ENCODE measurements at places on chromosomes 6 and 20.

- no peak for DNase-seq
Observed at GRCh38 chr20:19811231-19811630, 53.2 kb downstream of the RIN2 start.

- DNase-seq: no peak
Observed at GRCh38 chr20:44532259-44532980, 10.6 kb upstream of the SERINC3 start.

GRCh38 chr6:145137425-145137824, 597.9 kb downstream of the EPM2A start:
- DNase-seq: no peak

DNA sequence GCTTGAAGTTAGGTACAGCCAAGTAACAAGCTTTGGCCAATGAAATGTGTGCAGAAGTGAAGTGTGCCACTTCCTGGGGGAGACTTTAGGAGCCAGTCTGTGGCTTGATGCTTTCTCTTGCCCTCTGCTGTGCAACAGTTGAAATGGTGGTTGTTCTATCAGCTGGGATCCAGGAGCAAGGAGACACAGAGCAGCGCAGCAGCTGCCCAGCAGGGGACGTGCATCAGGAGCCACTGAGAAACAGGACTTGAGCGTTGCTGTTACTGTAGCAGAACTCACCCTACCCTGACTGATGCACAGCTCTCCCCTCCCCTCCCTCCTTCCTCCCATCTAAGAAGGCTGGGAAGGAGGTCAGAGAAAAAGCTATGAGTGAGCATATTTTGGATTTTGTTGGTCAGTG, 18.9 kb upstream of the CCN5 start:
- DNase-seq: no peak

DNA sequence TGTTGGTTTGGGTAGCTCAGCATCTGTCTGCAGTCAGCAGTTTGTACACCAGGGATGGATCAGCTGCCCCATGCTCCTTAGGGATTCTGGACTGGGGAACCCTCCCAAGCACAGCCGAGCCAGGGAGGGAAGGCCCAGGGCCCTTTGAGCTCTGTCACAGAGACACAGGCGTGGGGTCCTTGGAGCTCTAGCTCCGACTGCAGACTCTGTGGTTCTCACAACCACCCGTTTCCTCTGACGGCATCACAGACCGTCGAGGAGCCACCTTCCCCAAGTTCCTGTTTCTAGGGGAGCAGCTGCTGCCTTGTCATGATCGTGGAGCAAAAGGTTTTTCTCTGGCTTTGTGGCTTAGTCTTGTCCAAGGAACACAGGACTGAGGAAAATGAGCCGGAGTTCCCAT, at the start of gene SLA2:
TSS of gene SLA2 (minus strand) at position 199 of the 400 bp plus-strand sequence. CDS start 4,861 bp downstream, outside the sequence.
- peak; percentile 81 for DNase-seq

DNA sequence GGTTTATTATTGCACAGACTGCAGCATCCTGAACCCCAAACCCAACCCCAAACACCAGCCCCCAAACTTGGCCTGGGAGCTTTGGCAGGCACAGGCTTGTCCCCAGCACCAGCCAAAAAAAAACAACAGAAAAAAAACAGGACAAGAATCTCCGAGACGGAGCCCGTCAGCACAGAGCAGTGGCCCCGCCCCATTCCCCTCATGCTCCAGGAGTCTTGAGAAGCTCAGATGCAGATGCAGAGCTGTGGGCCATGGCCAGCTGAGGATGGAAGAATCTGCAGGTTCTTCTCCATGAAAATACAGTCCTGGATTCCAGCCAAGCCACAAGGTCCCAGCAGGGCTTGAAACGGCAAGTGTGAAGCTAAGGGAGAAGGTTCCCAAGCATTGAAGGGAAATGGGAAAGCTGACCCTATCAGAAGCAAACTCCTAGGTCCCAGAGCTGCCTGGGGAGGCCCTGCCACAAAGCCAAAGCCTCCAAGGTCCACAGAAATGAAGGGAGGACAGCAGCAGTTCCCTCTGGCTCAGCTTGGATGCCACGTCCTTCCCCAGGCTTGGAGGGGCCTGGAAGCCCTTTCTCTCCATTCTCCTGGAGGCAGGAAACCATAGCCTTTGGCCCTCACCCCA, 75.2 kb downstream of the JPH2 start:
- no peak for DNase-seq

DNA sequence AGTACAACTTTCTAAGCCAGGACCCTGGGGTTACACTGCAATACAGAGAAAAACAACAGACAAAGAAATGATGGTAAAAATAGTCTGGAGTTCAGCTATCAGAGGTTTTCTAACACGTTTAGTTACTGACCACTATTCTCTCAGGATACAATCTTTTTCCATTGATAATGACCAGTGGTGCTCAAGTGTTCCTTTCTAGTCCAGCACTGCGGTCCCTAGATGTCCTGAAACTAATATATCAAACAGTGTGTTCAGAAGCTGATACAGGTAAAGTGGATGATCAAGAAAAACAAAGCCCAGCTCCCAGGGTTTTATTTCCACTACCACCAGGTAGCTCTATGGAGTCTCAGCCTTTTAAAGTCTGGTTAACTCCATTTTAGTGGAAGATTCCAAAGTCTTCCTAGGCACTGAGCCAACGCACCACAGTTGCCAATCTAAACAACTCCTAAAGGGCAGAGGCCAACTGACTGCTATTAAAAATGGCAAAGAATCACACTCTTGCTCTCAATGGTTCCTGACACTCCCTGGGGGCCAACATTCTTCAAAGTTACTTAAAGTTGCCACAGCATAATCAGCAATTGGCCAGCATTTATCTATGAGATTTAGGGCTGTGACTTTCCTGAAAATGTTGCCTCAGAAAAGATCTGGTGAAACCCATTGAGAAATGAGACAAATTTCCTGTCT, 38.2 kb downstream of the DZANK1 start:
- DNase-seq: no peak

- peak; percentile 55 for DNase-seq
Observed at GRCh38 chr6:170523256-170524171, 29.6 kb downstream of the PSMB1 start.

- no peak for DNase-seq
Observed at GRCh38 chr6:155261111-155261900, 2.5 kb upstream of the CLDN20 start.

DNA sequence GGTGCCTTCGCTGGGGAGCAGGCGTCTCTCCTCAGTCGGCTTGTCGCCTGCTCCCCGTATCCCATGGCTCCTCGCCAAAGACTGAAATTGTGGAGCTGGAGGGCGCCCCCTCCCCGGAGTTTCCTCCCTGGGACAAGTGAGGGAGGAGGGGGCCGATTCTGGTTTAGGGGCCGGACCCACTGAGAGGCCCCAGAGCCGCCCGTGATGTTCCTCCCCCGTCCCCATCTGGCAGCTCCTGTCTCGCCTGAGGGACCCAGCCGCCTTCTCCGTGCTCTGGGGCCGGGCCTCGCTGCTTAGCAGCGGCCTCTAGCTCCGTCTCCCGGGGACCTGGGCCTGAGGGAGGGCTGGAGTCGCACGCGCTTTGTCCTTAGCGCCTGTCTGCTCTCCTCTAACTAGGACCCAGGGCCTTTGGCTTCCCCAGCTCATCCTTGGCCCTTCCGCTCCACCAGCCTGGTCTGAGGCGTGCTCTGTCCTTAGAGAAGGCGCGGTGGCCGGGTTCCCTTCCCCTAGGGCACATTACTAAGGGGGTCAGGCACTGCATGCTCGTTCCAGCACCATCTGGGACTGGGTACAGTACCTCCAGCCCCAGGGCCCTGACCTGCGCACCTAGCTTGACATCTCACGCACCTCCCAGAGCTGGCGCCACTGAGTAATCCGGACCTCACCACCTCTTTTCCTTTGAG, 29.7 kb downstream of the SLC12A5 start:
- no peak for DNase-seq

GRCh38 chr6:106446287-106446885, 85.9 kb downstream of the CRYBG1 start:
- DNase-seq: peak; percentile 33

DNA sequence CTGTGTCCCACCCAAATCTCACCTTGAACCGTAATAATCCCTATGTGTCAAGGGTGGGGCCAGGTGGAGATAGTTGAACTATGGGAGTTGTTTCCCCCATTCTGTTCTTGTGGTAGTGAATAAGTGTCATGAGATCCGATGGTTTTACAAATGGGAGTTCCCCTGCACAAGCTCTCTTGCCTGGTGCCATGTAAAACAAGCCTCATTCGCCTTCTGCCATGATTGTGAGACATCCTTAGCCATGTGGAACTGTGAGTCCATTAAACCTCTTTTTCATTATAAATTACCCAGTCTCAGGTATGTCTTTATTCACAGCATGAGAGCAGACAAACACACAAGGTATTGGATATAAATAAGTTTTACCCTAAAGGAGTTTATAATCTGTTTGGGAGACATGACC, 121.2 kb downstream of the MMUT start:
- DNase-seq: no peak

DNA sequence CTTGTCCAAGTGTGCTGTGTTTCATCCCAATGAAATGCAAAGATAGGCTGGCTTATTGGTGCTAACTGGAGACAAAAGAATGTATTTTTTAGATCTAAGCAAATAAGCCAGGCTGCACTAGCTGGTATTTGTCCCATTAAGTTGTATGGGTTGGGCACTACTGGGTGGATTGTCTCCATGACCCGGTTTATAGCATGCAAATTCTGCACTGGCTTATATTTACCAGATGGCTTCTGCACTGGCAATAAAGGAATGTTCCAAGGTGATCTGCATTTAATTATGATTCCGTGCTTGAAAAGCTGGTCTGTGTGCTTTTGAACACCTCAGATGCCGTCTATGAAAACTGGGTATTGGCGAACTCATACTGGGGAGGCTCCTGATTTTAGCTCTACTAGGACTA, 61.4 kb upstream of the MOCS1 start:
- DNase-seq: no peak

GRCh38 chr20:63624486-63624885, 2.4 kb downstream of the GMEB2 start:
- DNase-seq: no peak

GRCh38 chr6:14729129-14729871, 516.6 kb upstream of the JARID2 start:
- DNase-seq: no peak

DNA sequence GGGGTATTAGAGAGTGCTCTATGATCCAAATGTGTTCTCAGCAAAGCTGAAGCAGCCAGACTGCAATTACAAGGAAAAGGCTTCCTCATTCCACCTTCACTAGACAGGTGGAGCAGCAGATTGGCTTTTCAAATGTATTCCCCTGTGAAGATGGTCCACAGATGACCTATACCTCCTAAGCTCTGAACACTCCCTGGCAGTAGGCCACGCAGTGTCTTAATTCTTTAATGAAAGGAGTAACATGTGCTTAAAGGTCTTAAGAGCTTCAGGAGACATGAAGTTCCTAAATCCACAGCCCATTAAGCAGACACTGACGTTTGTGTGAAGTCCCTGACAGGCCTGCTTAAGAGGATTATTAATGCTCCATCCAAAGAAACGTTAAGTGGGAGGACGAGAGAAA, 138.9 kb upstream of the NUP153 start:
- no peak for DNase-seq

- DNase-seq: no peak
Observed at GRCh38 chr20:46267108-46268105, 40.9 kb downstream of the CDH22 start.

GRCh38 chr6:136788069-136788902, 4.0 kb downstream of the MAP3K5 start:
- DNase-seq: peak; percentile 58

- no peak for DNase-seq
Observed at GRCh38 chr6:143419526-143419925, 31.0 kb downstream of the ADAT2 start.

DNA sequence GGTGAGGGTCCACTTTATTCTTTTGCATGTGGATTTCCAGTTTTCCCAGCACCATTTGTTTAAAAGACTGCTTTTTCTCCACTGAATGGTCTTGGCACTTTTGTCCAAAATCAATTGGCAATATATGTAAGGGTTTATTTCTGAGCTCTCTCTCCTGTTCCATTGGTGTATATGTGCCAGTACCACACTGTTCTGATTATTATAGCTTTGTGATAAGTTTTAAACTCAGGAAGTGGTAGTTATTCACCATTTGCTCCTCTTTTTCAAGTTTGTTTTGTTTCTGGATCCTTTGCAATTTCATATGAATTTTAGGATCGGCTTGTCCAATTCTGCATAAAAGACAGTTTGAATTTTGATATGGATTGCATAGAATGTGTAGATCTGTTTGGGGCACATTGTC, 4.4 kb downstream of the ZGPAT start:
- no peak for DNase-seq

GRCh38 chr6:47165918-47166317, 123.8 kb upstream of the ADGRF1 start:
- no peak for DNase-seq
